ENCODE measurements at places on chromosomes 1 and 21.

GRCh38 chr1:171922999-171923398, 81.7 kb downstream of the DNM3 start:
- no peak for DNase-seq

GRCh38 chr1:94425821-94426484, 7.8 kb downstream of the ABCD3 start:
- DNase-seq = no peak

DNA sequence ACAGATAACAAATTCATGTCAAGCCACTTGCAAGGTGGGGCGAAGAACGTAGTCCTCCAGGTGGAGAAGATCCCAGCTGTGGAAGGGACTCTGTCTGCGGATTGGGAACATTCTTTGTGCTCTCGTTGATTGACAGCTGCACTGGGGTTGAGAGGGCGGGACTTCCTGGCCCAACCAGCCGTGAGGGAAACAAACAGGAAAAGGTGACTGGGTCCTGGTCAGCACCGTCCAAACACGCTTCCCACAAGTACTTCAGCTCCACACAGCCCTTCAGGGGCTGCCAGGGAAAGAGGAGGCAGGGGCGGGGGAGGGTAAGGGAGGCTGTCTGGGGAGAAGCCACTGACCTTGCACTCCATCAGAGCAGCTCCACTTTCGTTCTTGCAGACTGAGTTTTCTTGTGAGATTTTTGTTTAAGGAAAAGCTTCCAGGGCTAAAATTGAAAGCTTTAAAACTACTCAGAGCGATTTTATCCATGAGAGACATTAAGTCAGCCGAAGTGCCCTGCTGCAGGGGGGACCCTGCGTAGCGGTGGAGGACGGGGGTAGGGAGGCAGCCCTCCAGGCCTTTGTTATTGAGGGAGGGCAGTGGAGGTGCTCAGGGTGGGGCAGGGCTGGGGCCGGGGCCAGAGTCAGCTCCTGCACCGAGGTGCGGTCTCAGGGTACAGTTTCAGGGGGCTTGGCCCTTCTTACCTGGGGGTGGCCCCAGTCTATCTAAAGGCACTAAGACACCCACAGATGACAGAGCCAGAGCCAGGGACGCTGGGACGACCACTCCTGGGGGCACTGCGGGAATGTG, 21.6 kb upstream of the STUM start:
- DNase-seq = no peak

DNA sequence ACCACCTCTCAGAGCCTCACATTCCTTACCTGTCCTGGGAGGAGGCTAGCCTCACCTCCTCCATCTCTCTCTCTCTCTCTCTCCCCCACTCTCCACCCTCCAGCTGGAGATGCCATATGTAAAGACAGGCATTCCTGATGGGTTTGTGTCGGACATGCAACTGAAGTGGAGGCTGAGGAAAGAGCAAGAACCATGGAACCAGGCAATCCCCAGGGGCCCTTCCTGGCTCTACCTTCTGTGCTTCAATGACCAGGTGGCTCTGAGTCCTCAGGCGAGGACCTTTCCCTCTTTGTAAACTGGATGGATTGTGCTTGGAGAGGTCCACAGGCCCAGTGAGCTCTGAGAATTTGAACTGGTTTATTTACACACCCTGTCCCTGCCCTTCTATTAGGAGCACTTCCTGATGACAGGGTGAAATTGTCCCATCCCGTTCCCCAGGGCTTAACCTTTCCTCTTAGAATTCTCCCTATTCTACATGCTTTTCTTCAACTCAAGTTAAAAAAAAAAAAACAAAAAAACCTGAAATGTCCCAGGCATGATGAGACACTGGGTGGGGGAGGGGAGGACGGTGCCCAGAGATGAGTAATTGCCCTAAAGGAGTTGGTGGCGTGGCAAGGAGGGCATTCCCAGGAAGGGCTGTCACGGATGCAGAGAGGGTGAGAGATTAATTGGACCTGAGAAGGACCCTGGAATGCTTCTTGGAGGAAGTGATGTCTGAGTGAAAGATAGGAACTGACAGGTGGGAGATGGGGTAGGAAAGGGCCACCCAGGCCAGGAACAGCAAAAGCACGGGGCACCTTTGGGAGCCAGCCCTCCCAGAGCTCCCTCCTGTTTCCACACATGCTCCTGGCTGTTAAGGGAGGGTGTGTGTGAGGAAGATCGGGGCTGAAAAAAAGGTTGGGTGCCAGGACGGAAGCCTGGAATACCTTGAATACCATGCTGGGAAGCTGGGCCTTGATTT, 50.2 kb upstream of the WASF2 start:
- no peak for DNase-seq

DNA sequence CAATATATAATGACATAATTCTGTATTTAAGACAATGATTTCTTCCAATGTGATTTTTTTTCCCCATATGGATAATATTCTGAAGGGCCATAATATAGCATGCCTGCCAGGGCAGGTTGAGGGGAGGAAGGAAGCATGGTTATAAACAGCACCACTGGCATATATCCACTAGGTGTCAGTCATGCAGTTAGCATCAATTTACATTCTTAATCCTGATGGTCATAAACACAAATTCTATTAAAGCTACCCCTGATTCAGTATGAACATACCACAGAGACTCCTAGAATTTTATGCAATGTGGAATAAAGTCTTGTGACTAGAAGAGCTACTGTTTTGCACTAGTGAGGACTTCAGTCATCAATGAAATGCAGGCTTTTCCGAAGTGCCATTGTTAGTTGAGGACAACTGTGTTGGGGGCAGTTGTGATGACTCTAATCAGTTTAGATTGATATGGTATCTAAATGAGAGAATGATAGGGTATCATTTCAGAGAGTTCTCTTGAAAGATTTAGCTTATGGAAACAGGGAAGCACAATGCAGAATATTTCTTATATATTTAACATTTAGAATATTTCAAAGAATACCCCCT, 342.7 kb upstream of the NR5A2 start:
- DNase-seq = no peak

DNA sequence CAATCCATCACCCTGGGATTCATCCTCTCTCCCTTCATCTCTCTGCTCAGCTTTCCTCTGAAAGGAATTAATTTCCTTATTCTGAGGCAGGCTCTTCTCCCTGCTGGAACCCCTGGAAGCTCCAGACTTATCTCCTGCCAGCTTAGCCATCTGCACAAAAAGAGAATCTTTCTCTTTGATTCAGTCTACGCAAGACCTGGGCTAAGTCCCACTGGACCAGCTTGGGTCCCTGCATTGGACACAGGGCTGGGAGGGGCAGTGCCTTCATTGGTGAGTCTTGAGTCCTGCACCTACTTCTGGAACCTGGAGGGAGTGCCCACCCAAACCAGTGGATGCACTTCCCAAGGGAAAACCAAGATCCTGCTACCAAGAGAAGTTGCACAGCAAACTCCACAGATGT, 271.7 kb upstream of the CSF3R start:
- no peak for DNase-seq

DNA sequence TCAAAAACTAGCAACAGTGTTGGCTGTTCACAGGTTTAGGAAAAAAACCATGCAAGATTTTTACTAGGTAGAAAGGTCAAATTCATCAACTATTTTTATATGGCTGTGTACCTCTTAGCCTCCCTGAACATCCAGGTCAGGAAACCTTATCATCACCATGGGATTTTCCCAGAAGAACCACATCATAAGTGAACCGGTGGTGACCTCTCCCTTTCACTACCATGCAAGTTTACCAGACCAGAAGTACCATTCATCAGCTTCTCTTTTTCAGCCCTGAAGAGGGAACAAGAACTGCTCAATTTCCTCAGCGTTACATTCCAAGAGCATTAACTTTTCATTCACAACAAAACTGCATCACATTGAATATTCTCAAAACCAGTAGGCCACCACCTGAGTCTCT, 5.9 kb downstream of the SSBP3 start:
- DNase-seq = no peak

- DNase-seq = no peak
Observed at GRCh38 chr1:214548988-214549387, 2.4 kb downstream of the PTPN14 start.

DNA sequence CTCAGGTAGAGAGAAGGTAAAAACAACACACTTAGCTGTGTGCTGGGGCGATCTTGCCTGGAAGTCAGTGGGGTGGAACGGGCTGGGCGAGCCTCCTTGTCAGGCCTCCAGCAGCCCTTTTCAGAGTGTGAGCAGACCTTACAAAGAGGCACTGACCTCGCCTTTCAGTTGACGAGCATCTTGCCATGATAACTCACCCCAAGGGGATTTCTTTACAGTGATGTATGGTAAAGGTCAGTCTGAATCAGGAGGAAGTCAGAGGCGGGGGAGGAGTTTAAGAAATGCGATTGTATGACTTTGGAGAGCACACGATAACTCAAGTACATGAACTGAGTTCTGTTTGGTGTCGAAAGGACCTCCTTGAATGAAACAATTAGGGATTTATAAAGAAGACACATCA, 326.5 kb upstream of the PROX1 start:
- DNase-seq = no peak

- no peak for DNase-seq
Observed at GRCh38 chr21:22582026-22582425, 1583.8 kb downstream of the NCAM2 start.
